ENCODE measurements at places on chromosomes 3 and 15. TPM values are rescaled to one million over a fixed set of nuclear protein-coding genes. Genes with fewer than 3 reads are reported as not detected.

DNA sequence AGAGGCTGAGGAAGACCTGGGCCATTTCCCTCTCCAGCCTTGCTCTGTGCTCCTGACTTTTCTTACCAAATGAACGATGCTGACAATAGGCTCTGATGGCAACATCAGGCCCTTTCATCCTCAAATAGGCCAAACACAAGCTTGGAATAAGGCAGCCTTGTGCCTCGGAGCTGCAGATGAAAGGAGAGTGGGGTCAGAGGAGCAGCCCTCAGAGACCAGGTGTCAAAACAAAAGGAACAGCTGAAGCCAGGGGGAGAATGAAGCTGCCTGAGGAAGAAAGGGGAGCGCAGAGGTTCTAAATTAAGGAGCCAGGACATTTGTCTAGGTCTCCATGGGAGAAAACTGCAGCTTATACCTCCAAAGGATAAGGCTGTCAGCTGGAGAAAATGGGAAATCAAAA lies 5.1 kb downstream of the BFSP2 start:
- no peak overlapping the region for H3K27ac ChIP-seq
- no peak for DNase-seq
- no peaks in the 10 kb centered on the region for H3K4me1 ChIP-seq
- H3K36me3 ChIP-seq, result no peaks in the 10 kb centered on the region

Gene CLDN1
- 6.8 TPM for total RNA-seq

GRCh38 chr15:66841953-66842681 lies 140.1 kb downstream of the SMAD6 start:
- H3K36me3 ChIP-seq, result no peaks in the 10 kb centered on the region
- peaks cover 11% of the 10 kb centered on the region for H3K4me1 ChIP-seq
- peak; percentile 82 for DNase-seq
- H3K4me3 ChIP-seq, result peak overlapping the region; percentile 72
- peak overlapping the region; percentile 74 for H3K27ac ChIP-seq

- no peak for DNase-seq
- no peaks in the 10 kb centered on the region for H3K36me3 ChIP-seq
- no peak overlapping the region for H3K27ac ChIP-seq
- peaks cover 20% of the 10 kb centered on the region for H3K4me1 ChIP-seq
- no peak overlapping the region for H3K4me3 ChIP-seq
- H3K27me3 ChIP-seq, result no peaks in the 10 kb centered on the region
Measured at GRCh38 chr3:175749981-175750380, 890.8 kb downstream of the NAALADL2 start.

Gene TP63
- total RNA-seq, result 0.23 TPM

- H3K27me3 ChIP-seq, result peaks cover 3% of the 10 kb centered on the region
- H3K27ac ChIP-seq, result no peak overlapping the region
- H3K4me1 ChIP-seq, result peaks cover 23% of the 10 kb centered on the region
- H3K36me3 ChIP-seq, result no peaks in the 10 kb centered on the region
Measured at GRCh38 chr15:31393444-31394091, 66.9 kb downstream of the KLF13 start.
